ENCODE measurements at places on chromosomes 6 and 20. TPM values are rescaled to one million over a fixed set of nuclear protein-coding genes. Genes with fewer than 3 reads are reported as not detected.

- DNase-seq, result no peak
These were observed 128.0 kb downstream of the TNFRSF21 start for GRCh38 chr6:47181681-47182080.

Gene SLC17A9
- 44.6 TPM for total RNA-seq

Gene ATP6V1G2
- total RNA-seq, result 4.4 TPM

DNA sequence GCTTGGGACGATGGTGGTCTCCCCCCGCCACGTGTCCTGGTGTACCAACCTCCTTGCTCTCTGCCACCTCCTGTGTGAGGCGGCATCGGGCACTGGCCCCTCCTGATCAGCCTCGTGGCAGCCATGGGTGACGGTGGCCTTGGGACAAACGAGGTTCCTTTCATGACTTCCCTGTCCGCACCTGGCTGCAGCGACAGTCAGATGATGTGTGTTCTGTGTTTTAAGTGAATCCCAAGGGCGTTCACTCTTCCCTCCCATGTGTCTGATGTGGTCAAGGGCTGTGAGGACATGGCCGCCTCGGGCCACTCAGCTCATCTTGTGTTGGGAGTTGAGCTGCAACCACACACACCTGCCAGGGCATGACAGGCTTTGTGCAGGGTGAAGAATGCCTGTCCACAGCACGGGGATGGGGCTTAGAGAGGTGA lies 30.4 kb upstream of the PCMTD2 start:
- no peak for DNase-seq

DNA sequence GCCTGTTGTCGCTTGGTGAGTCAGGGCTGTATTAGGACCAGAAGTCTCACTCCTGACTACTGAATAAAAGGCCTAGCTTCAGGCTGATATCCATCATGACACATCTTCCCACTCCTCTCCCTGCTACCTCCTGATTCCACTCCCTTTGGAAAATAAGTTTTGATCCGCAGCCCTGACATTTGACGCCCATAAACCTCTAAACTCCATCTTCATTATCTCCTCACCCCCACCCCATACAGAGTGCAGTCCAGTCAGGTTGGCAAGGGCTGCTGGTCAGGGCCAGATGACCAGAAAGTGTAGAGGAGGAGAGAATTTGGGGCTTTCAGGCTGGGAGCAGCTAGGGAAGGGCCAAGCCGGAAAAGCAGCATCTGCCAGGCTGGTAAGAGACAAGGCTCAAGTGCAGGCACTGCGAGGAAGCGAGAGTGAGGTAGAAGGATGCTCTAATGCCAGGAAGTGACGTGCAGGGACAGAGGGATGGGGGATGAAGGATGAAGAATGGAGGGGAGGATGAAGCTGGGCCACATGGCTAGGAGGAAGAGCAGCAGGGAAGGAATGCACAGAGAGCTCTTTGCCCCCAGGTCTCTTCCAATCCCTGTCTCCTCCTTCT lies 1.2 kb downstream of the GGT7 start:
- DNase-seq, result no peak

All from B cell (primary cell).